ENCODE measurements at places on chromosomes 7 and 10.

DNA sequence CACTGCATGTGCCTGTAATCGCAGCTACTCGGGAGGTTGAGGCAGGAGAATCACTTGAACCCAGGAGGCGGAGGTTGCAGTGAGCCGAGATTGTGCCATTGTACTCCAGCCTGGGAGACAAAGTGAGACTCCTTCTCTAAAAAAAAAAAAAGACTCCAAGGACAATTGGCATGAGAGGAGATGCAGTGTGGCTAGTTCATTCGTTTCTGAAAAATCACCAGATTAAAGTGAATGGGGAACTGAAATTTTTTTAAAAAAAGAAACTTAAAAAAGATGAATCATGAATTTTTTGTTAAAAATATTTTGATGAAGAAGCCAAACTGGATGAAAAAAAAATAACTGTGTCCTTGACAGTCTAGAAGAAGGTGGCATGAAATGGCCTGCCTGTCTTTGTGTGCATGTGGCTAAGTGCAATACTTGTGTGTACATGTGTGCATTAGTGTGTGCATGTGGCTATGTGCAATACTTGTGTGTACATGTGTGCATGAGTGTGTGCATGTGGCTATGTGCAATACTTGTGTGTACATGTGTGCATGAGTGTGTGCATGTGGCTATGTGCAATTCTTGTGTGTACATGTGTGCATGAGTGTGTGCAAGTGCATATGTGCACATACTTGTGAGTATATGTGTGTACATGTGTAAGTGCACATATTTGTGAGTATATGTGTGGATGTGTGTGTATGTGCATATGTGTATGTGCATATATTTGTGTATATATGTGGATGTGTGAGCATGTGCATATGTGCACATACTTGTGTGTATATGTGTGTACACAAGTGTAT is 391.7 kb upstream of the KLF6 start:
- DNase-seq: no peak

- DNase-seq: no peak
Observed at GRCh38 chr7:42128703-42129102, 108.3 kb downstream of the GLI3 start.

- DNase-seq: no peak
Observed at GRCh38 chr7:116545411-116545993, 20.7 kb downstream of the CAV1 start.

GRCh38 chr10:28253169-28253785 is 49.6 kb downstream of the MPP7 start:
- DNase-seq: no peak

DNA sequence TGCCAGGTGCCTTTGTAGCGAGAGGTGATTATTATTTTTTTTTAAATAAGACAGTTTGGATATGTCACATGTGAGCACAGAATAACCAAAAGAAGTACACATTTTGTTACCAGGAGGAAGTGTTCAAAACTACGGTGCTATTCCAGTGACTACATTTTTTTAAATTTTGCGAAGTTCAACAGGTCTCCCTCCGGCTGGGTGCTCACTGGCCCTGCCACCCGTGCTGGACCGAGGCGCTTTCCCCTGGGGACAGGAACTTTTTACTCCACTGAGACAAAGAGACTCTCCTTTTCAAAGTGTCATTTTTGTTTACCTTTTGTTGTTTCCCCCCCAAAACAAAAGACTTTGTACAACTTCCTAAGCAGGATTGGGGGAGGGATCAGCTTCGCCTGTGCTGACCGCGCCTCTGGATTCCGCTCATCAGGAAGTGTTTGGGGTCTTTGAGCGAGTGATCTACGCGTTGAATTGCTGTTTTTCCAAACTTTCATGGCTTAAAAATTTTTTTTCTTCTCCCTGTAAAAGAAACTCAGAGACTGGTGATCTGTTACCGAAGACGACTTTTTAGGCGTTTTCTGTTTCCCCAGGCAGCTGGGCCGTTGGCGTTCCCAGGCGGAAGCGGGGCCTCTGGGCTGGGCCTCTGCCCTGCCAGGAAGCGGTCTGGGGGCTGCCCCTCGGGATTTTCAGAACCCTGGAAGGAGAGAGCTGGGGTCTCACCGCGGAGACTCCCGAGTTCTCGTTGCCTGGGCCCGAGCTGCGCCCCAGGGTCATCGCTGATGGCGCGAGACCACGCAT is 7.2 kb downstream of the EN2 start:
- no peak for DNase-seq

DNA sequence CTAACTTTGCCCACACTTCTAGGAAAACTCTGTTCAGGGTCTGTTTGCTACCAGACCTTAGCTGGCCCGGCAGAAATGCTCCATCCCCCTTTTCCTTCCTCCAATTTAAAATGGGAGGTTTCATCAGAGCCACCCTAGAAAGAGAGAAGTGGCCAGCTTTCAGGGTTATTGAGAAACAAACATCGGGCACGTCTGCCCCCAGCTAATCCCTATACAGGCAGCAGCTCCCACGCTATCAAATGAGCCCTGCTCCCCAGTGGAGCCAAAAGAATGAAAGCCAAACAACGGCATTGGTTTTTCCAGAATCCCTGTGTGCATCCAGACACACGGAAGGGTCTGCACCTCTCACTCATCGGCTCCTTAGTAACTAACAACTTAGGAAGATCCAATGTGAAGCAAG is 132.5 kb downstream of the GRID1 start:
- no peak for DNase-seq

DNA sequence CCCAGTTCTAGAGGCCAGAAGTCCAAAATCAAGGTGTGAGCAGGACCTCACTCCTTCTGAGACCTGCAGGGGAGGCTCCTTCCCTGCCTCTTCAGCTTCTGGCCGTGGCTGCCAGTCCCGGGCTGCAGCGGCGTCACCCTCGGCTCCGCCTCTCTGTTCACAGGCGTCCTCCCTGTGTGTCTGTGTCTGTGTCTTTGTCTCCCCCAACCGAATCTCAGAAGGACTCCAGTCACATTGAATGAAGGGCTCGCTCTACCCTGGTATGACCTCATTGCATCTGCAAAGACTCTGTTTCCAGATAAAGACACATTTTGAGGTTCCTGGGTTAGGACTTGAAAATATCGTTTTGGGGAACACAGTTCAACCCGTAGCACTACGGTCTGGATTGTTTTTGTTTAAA is 33.1 kb upstream of the GALNT11 start:
- no peak for DNase-seq
